ENCODE measurements at places on chromosomes 7 and 10.

- no peak for ATAC-seq
These were observed 560 bp downstream of the GBF1 start for GRCh38 chr10:102245932-102246251.

GRCh38 chr10:11234857-11235531, 217.3 kb downstream of the CELF2 start:
- ATAC-seq: peak; percentile 31

- no peak for ATAC-seq
These were observed 12.0 kb downstream of the VAX1 start for GRCh38 chr10:117126034-117126433.

DNA sequence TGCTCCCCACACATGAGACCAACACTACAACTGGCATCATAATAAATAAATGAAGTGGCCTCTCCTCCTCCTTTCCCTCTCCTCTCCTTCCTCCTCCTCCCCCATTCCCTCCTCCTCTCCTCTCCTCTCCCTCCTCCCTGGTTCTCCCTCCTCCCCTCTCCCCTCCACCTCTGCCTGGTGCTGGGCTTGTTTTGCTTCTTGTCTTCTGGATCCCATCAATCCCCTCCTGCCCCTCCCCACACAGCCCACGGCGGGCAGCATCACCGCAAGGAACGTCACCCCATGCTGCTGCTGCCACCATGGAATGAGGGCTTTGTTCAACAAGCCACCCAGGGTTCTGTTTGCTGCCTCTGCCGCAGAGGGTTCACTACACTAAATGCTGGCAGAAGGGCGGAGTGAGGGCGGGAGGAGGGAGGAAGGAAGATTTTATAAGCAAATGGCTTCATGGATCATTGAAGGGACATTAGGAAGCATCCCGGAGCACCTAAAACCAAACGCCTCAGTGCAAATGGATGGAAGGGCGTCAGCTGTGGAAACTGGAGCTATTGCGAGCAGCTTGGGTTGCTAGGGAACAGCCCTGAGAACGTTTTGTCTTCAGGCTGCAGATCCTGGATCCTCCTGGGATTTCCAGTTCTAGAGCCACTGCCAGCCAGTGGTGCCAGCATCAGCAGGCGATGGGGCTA, 379.7 kb upstream of the ZMIZ1 start:
- ATAC-seq: no peak

DNA sequence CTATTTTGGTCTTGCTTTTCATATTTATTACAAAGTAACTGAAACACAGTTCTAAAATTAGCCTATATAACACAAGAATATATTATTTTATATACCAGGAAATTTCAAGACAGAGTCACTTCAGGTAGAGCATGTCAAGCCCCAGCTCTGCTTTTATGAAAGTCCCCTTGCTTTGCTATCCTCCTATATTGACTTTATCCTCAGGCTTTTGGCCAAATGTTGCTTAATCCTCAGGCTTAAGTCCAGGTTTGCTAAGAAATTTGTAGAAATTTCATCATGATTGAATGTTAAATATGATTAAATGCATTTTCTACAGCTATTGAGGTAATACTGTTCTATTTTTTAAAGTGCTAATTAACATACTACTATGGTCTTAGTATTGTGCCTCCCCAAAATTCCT, 227.6 kb downstream of the FZD1 start:
- no peak for ATAC-seq

DNA sequence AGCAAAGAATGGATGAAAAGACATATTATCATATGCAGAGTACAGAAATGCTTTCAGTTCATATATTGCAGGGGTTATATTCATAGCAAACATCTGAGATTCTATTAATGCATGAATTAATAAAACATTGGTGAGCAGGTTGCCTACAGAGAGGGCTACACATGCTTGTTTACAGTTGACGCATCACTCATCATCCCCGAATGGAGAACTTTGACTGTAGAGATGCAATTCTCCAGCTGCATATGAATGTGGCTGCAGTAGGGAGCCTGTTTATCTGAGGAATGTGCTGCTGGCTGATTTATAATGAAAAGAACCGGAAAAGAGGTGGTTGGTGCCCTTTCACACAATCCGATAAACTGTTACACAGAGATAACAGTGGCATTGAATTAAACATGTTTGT, 116.5 kb downstream of the GRM3 start:
- ATAC-seq: no peak

DNA sequence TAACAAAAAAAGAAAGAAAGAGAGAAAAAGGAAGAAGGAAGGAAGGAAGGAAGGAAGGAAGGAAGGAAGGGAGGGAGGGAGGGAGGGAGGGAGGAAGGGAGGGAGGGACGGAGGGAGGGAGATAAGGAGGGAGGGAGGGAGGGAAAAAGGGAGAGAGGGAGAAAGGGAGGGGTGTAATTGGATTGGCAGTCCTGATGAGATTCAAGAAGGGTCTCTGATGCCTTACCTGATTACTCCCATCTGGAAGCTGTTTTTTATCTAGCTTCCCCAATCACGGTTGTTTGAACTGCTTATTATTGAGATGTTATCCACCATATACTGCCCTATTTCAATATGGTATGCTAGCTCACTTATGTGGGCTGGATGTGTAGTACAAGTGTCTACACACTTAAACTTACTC, 27.3 kb downstream of the GNG11 start:
- ATAC-seq: no peak

Data from activated T-helper 17 cell treated with anti-CD3 and anti-CD28 coated beads, Interleukin-2, amount 50 U/mL, for 72 hours (primary cell).